ENCODE measurements at places on chromosomes 2 and 18.
A peak's percentile ranks its signal among the peaks of the same experiment; 100 is the strongest.

DNA sequence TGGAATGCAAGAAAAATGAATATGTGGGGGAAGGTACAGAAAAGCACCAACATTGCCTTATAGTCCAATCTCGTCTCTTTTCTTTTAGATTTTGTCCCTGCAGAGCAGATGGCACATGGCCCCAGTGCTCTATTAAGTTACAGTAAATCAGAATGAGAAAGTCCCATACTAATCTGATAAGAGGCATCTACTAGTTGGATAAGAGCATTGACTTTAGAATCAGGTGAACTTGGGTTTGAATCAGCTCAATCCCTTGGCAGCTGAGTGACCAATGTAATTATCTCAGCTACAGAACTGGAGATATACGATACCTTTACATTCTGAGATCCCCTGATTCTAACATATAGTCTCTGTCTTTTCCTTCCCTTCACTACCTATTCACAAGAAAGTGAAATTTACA is 54.8 kb upstream of the PDE1A start:
- no peak for DNase-seq

DNA sequence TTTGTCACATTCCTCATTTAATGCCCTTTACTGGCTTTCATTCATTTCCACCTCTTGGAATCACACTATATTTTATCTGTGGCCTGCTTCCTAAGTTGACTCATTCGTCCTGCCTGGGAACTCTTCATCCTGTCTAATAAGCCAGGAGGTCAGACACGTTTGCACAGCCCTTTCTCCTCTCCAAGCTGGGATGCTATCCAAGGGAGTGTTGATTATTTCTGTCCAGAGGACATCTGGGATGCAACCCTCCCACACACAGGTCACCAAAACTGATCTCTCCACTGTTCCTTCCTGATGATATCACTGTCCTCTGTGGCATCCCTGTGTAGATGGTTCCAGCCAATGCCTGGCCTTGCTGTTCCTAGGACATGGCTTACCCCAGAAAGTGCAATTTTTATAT is 79.8 kb upstream of the NOSTRIN start:
- DNase-seq, result no peak

DNA sequence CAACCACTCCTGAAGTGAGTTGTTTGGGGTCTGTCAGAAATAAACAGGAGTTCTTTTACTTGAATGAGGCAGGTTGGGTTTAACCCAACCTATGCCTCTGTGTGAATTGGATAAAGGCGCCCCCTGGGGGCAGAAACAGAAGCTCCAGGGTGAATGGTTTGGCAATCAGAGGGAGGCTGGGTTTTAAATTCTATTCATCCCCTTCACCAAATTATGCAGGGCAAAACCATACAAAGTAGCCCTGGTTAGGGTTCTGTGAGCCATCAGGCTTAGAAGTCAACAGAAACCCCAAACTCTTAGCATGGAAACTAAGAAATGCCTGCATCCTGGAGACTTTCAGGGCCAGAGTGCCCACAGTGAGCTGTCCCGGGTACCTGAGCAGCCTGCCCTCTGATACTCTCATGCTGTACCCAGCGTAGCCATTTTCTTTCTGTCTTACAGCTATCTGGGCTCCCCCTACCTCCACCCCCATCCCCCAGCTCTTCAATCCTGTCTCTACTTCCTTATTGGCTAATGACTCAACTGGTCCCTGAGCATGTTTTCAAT is 241.5 kb downstream of the ICOS start:
- peak; percentile 4 for DNase-seq

DNA sequence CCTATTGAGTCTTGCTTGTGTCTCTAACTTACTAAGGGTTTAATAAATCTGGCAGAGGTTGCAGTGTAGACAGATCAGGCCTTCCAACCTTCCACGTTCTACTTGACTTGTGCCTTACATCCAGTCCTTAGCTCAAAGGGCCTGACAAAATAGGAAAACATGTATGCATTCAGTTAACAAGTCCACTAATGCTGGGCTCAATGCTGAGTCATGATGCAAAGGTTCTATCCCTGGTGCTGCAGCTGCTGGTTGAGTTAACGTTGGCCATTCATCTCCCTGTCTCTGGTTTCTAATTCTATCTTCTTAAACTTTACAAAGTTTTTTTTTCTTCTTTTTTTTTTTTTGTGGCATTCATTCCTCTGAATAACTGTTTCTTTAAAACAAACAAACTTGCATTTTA is 46.3 kb upstream of the ITGB6 start:
- DNase-seq, result no peak

- peak; percentile 83 for DNase-seq
Measured at GRCh38 chr2:234949762-234950434, 1.9 kb upstream of the SH3BP4 start.

- no peak for DNase-seq
Measured at GRCh38 chr2:182522405-182522896, 95.6 kb upstream of the PDE1A start.

GRCh38 chr2:152518641-152519580 is 183.9 kb downstream of the FMNL2 start:
- DNase-seq, result no peak

DNA sequence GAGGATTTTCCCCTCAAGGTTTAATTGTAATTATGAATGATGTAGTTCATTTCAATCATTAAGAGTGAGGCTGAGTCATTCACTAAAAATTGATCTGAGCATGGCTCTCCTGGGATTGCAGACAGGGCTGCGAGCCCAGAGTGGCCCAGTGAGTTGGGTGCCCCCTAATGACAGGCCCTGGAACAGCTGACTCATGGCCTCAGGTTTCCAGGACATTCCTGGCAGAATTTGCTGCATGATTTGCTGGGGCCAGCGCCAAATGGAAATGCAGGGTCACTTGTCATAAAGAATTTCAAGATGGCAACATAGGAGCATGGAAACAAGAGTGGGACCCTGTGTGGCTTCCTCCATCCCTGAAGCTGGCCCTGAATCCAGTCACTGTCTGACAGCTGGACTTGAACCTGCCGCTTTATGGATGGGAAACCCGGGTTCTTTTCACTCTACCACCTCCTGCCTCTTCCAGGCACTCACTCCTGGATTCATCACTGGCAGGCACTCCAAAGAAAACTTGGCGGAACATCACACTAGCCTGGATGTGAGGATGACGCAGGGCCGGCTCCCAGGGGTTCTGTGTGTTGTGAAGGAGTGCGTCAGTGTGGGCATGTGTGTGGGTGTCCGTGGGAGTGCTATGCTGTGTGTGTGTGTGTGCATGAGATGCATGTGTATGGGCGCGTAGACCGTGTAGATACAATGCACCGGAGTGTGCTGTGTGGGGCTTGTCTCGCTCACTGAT is 15.2 kb downstream of the OTOF start:
- no peak for DNase-seq

DNA sequence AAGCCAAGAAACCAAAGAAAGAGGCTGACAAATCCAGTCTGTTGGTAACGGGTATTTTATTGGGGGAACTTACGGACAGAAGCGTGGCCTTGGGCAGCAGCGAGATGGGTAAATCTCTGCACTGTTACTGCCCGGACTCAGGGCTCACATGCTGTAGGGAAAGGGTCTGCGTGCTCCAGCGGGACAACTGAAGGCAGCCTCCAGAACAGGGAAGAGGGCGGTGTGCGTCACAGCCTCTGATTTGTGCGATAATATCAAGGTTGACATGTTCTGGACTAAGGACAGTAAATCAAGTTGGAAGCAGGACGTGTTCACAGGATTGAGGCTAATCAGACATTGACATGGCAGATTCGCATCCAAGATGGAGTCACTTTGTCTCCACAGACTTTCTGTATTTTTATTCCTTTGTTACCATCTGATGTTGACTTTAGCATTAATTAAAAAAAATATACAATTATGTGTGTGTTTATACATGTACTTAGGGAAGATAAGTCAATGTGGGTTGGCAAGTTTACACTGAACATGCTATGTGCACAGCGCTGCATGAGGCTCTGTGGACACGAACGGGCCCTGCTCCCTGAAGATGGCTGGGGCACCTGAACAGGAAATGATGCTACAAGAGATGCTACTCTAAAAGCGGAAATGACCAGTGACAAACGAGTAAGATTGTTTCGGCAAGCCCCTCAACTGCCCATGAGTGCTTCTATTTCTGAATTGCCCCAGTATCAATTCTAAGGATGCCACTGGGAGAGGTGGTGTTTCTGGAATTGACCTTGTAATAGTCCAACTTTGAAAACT is 22.6 kb upstream of the DCDC2C start:
- DNase-seq, result no peak

GRCh38 chr2:218975060-218975777 is 9.8 kb downstream of the FEV start:
- no peak for DNase-seq

DNA sequence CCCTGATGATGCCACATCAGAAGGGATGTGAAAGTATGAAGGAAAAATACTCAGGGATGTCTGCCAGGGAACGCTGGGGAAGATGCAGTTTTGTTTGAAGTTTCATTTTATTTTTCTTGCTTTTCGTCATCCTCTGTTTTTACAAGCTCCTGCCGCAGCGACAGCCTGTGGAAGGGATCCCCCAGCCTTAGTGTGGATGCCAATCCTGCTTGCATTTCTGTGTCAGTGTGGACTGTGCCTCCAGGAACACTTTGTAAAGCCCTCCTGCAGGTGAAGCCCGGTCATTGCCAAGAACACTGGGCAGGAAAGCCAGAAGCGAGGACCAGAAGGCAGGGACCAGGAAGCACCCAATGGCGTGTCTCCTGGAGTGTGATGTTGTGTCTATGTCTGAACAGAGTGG is 234.3 kb downstream of the SEPTIN10 start:
- DNase-seq, result no peak

GRCh38 chr18:46042571-46043123 is 29.4 kb downstream of the PSTPIP2 start:
- no peak for DNase-seq

- DNase-seq, result no peak
Measured at GRCh38 chr18:79540161-79540903, 139.3 kb upstream of the CTDP1 start.

- DNase-seq, result no peak
Measured at GRCh38 chr18:5214583-5215351, 17.7 kb upstream of the AKAIN1 start.

GRCh38 chr2:8608411-8608954 is 73.4 kb upstream of the ID2 start:
- no peak for DNase-seq

DNA sequence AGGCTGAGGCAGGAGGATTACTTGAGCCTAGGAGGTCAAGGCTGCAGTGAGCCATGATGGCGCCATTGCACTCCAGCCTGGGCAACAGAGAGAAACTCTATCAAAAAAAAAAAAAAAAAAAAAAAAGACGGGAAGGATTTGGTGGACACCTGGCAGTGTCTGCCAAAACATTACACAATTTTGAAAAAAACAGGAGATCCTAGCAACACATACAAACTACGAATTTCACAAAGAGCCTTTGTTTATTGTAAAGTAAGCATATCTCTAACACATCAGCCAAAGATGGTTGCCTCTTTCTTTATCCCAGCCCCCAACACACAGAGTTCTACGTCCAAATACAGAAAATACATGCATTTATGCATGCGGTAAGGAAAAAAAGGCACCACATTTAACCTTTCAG is 7.6 kb downstream of the GPR45 start:
- no peak for DNase-seq

DNA sequence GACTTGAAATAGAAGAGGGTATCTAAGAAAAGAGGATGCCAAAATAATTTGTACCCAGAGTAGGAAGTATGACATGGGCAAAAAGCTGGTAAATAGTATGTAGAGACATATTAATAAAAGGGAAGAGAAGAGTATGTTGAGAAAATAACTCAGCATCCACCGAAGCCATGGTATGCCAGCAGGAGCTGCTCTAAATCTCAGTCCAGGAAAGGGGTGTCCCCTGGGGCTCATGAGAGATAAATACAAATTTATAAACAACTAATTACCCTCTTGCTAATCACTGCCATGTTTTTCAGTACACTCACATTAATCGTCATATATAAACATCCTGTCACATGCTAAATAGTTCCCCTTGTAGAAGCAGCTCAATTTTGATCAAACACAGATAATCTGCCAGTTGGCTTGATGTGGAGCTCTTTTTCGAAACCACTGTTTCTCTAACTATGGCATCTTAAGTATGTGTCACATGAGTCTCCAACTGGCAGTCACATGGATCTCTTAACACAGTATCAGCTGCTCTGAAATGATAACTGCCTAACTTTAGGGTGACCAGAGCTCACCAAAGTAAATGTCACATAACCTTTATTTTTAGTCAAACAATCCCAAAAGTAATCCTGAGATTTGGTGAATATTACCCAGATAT is 31.9 kb downstream of the EXOC6B start:
- DNase-seq, result no peak

DNA sequence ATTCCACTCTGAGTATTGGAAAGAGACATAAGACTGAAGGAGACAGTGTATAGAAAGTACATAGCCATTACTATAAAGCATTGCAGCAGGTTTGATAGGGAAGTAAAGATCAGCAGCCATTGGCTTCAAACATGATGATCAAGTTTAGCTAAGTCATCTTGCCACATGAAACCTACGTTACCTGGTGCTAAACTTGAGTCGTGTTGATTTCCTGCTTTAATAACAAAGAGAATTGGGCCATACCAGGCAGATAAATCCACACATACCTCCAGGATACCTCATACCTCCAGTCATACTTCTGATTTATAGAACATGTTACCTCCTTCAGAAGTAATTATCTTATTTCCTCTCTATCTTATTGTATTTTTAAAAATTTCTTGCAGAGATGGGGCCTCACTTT is 10.3 kb upstream of the KYNU start:
- no peak for DNase-seq

- no peak for DNase-seq
Measured at GRCh38 chr2:88188748-88189147, 18.6 kb downstream of the THNSL2 start.

DNA sequence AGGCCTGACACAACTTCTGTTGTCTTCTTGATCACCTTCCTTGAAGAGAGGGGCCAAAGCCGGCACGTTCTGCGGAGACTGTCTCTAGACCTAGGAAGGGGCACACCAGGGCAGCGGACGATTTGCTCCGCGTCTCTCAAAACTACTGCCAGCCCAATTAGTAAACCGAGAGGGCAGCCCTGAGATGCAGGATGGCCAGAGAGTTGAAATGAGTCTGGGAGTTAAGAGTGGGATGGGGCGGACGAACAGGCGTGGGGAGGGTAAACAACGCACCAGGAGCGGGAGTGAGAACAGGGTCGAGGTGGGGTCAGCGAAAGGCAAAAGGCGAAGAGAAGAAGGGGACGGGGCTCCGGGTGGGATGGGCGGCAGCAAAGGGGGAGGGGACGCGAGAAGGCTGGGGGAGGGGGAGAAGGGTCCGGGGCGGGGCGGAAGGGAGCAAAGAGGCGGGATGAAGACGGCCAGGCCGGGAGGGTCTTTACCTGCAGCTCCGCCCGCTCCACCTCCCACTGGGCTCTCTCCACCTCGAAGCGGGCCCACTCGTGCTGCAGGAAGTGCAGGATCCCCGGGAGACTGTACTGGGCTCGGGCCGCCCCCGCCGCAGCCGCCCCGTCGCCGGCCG is 476 bp downstream of the STRN start:
- DNase-seq, result no peak

All from smooth muscle cell of the brain vasculature (primary cell).